Aortic smooth muscle cell (primary cell): ENCODE measurements at places on chromosomes 2 and 18. TPM values are rescaled to one million over a fixed set of nuclear protein-coding genes. Genes with fewer than 3 reads are reported as not detected.

POTEF gene
- total RNA-seq: not detected in 2 replicates

PLEK gene
- under 0.01 and 0.13 TPM in 2 replicates for total RNA-seq

TTN gene
- 5.6 and 6.9 TPM in 2 replicates for total RNA-seq

KCNG2 gene
- not detected in 2 replicates for total RNA-seq

NAGK gene
- 72.4 and 76.9 TPM in 2 replicates for total RNA-seq

LAMA1 gene
- 0.68 and 0.92 TPM in 2 replicates for total RNA-seq

KIAA2012 gene
- total RNA-seq: under 0.01 TPM in 1 of 2 replicates, not detected in the other

ALK gene
- total RNA-seq: 0.13 TPM in 1 of 2 replicates, not detected in the other

SERPINB2 gene
- total RNA-seq: 2.4 and 19.8 TPM in 2 replicates

ERICH2 gene
- total RNA-seq: not detected in 2 replicates

CNTNAP5 gene
- not detected in 2 replicates for total RNA-seq

ATIC gene
- total RNA-seq: 25.4 and 28.4 TPM in 2 replicates

UGT1A7 gene
- not detected in 2 replicates for total RNA-seq

GALR1 gene
- total RNA-seq: not detected in 2 replicates

GAREM1 gene
- 1.8 and 2.5 TPM in 2 replicates for total RNA-seq

DPP10 gene
- not detected in 2 replicates for total RNA-seq

DTNA gene
- 14.7 and 24.2 TPM in 2 replicates for total RNA-seq

SERPINB13 gene
- not detected in 2 replicates for total RNA-seq

BMP10 gene
- total RNA-seq: not detected in 2 replicates

KCNK3 gene
- 3.7 and 8.2 TPM in 2 replicates for total RNA-seq

HOXD3 gene
- total RNA-seq: not detected in 2 replicates

APOB gene
- under 0.01 TPM in 2 replicates for total RNA-seq

C2orf78 gene
- not detected in 2 replicates for total RNA-seq

C2orf66 gene
- under 0.01 and 0.19 TPM in 2 replicates for total RNA-seq

BCL11A gene
- under 0.01 TPM in 2 replicates for total RNA-seq

NAT8 gene
- not detected in 2 replicates for total RNA-seq

CDH2 gene
- 34.0 and 57.3 TPM in 2 replicates for total RNA-seq

STON1 gene
- 14.9 and 23.1 TPM in 2 replicates for total RNA-seq

RFTN2 gene
- 19.7 and 25.6 TPM in 2 replicates for total RNA-seq
